ENCODE measurements at places on chromosomes 11 and 22. TPM values are rescaled to one million over a fixed set of nuclear protein-coding genes. Genes with fewer than 3 reads are reported as not detected.

GRCh38 chr11:31874631-31875191, 63.6 kb upstream of the PAX6 start:
- no peak overlapping the region for H3K4me3 ChIP-seq
- H3K27ac ChIP-seq, result no peak overlapping the region
- H3K36me3 ChIP-seq, result no peaks in the 10 kb centered on the region
- DNase-seq, result no peak
- H3K27me3 ChIP-seq, result no peaks in the 10 kb centered on the region

Gene ELMOD1
- not detected for total RNA-seq

- peak overlapping the region; percentile 54 for H3K27ac ChIP-seq
- H3K27me3 ChIP-seq, result no peaks in the 10 kb centered on the region
- no peak overlapping the region for H3K4me3 ChIP-seq
- H3K4me1 ChIP-seq, result peaks cover 3% of the 10 kb centered on the region
Measured at GRCh38 chr11:114321621-114322257, 25.5 kb downstream of the NNMT start.

GRCh38 chr22:49460592-49461281, 366.9 kb downstream of the BRD1 start:
- peaks cover 63% of the 10 kb centered on the region for H3K27me3 ChIP-seq
- H3K36me3 ChIP-seq, result no peaks in the 10 kb centered on the region
- H3K4me1 ChIP-seq, result no peaks in the 10 kb centered on the region
- no peak overlapping the region for H3K4me3 ChIP-seq

GRCh38 chr22:29062286-29062821, 723 bp upstream of the C22orf31 start:
- peak overlapping the region; percentile 6 for H3K27ac ChIP-seq
- H3K4me1 ChIP-seq, result no peaks in the 10 kb centered on the region
- DNase-seq, result peak; percentile 55
- no peaks in the 10 kb centered on the region for H3K36me3 ChIP-seq
- H3K27me3 ChIP-seq, result no peaks in the 10 kb centered on the region
- H3K4me3 ChIP-seq, result no peak overlapping the region

GRCh38 chr11:45178223-45178622, 31.8 kb downstream of the PRDM11 start:
- no peaks in the 10 kb centered on the region for H3K27me3 ChIP-seq
- H3K4me1 ChIP-seq, result no peaks in the 10 kb centered on the region
- DNase-seq, result no peak
- no peak overlapping the region for H3K27ac ChIP-seq
- no peak overlapping the region for H3K4me3 ChIP-seq

DNA sequence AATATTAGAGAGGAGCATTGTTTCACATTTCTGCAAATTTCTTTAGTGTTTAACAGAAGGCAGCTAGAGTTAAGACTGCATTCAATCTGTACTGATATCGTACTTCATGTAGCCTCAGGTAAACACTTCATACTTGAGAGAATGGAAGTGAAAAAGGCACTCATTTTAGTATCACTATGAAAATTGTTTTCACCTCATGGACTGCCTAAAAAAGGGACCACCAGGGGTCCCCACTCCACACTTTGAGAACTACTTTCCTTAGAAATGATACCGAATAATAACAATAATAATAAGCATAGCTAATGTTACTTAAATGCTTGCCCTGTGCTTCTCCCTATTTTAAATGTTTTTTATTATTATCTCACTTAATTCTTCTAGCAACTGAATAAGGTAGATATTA, 95.1 kb downstream of the BLID start:
- H3K27me3 ChIP-seq, result no peaks in the 10 kb centered on the region
- no peak for DNase-seq
- no peak overlapping the region for H3K4me3 ChIP-seq
- no peaks in the 10 kb centered on the region for H3K36me3 ChIP-seq
- H3K27ac ChIP-seq, result no peak overlapping the region

DNA sequence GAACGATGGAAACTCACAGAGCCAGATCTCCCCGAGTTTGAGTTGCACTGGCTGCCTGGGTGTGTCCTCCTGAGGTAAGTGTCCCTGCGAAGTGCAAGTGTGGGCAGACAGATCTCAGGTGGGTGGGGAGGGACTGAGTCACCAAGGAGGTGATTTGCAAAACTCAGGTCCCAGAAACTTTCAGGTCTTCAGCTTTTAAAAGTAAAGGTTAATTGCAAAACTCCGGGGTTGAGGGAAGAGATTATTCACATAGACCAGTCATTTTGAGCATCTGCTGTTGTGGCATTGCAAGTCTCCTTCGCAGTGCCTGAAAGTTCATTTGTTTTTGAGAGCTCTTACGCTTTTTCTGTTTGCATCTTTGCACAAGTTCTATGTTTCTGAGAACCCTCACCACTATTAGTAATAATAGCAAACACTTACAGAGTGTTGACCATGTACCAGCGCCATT, 7.1 kb downstream of the CD44 start:
- H3K4me1 ChIP-seq, result no peaks in the 10 kb centered on the region
- H3K27ac ChIP-seq, result peak overlapping the region; percentile 35
- H3K36me3 ChIP-seq, result no peaks in the 10 kb centered on the region
- H3K4me3 ChIP-seq, result no peak overlapping the region

DNA sequence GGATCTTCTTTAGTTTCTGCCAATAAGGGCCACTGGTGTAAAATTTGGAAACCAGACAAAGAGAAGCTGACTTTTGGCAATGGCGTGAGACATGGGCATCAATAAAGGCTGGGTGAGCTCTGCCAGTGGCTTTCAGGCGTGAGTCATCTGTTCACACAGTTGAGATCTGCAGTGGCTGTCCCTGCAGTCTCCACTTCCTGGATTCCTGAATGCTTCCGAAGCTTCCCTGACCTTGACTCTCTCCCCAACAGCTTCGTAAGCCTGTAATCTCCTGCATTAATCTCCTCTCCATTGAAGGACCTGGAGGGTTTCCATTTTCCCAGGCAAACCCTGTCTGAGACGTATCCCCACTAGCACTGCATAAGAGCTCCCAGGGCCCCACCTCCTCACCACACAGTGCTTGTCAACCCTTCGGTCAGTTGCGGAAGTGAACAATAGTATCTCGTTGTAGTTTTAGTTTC, 574.7 kb downstream of the TBC1D22A start:
- no peaks in the 10 kb centered on the region for H3K4me1 ChIP-seq
- no peaks in the 10 kb centered on the region for H3K36me3 ChIP-seq
- H3K4me3 ChIP-seq, result peak overlapping the region; percentile 10
- peaks cover 12% of the 10 kb centered on the region for H3K27me3 ChIP-seq
- no peak overlapping the region for H3K27ac ChIP-seq
- no peak for DNase-seq

Gene LDHAL6A
- not detected for total RNA-seq

DNA sequence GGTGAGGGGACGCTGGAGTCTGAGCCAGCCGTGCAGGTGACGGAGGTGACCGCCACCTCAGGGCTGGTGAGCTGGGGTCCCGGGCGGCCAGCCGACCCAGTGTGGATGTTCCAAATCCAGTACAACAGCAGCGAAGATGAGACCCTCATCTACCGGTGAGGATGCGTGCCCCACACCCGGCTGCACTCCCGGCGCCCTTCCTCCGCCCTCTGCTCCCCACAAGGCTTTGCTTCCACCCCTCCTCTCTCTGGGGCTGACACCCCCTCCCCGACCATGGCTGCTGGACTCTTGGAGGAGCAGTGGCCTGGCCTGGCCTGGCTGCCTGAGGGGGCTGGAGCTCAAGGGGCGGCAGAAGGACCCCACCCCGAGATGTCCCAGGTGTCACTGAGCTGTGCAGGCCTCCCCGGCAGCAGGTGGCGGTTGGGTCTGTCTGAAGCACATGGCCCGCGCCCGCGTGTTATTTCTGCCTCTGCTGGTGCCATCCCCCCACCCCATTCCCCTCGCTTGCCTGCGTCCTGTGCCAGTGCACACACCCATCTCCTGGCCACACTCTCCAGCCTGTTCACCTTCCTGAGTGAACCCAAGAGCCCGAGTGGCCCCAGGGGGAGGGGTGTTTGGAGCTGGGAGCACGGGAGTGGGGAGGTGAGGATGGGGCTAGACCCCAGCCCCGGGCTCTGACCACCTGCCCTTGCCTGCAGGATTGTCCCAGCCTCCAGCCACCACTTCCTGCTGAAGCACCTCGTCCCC, 2.2 kb downstream of the LRFN4 start:
- H3K4me1 ChIP-seq, result peaks cover 11% of the 10 kb centered on the region
- no peaks in the 10 kb centered on the region for H3K36me3 ChIP-seq
- no peak overlapping the region for H3K4me3 ChIP-seq
- no peak overlapping the region for H3K27ac ChIP-seq
- H3K27me3 ChIP-seq, result no peaks in the 10 kb centered on the region

Gene TREH
- not detected for total RNA-seq

GRCh38 chr11:45859661-45860140, 12.4 kb downstream of the CRY2 start:
- no peaks in the 10 kb centered on the region for H3K27me3 ChIP-seq
- H3K36me3 ChIP-seq, result peaks cover 10% of the 10 kb centered on the region
- H3K4me3 ChIP-seq, result peak overlapping the region; percentile 4
- peak overlapping the region; percentile 87 for H3K27ac ChIP-seq
- peaks cover 19% of the 10 kb centered on the region for H3K4me1 ChIP-seq
- DNase-seq, result peak; percentile 93

DNA sequence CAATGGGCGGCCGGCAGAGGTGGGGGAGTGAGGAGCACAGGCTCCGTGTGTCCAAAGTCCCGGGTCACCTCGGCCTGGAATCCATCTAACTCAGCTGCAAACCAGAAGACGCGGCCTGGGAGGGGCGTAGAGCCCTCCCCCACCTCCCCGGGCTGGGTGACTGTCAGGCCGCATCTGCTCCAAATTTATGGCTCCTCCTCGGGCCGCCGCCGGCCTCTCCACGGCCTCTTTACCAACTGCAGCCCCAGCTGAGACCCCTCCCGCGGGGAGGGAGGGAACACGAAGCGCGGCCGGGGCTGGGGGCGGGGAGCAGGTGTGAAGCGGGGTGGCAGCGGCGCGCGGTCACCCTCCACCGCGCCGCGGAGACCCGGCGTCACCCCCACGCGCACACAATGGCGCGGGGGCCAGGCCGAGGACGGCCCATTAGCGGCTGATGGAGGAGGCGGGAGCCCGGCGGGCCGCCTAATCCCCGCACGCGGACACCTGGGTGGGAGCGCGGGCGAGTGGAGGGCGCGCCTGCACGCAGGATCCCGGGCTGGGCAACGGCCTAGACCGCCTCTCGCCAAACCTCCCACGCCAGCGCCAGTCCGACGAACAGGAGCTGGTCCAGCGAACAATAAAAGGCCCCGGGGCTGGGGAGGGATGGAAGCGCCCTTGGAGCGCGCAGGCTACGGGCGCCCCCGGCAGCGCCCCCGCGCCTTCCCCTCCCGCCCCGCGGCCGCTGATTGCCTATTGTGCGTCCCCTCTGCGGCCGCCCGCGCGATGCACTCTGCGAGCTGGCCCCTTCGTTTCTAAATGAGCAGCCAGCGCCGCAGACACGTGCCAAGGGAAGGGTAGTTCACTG, 25.9 kb upstream of the ROBO3 start:
- H3K27me3 ChIP-seq, result peaks cover 66% of the 10 kb centered on the region
- H3K36me3 ChIP-seq, result no peaks in the 10 kb centered on the region
- no peak for DNase-seq
- H3K27ac ChIP-seq, result no peak overlapping the region
- H3K4me3 ChIP-seq, result peak overlapping the region; percentile 30

DNA sequence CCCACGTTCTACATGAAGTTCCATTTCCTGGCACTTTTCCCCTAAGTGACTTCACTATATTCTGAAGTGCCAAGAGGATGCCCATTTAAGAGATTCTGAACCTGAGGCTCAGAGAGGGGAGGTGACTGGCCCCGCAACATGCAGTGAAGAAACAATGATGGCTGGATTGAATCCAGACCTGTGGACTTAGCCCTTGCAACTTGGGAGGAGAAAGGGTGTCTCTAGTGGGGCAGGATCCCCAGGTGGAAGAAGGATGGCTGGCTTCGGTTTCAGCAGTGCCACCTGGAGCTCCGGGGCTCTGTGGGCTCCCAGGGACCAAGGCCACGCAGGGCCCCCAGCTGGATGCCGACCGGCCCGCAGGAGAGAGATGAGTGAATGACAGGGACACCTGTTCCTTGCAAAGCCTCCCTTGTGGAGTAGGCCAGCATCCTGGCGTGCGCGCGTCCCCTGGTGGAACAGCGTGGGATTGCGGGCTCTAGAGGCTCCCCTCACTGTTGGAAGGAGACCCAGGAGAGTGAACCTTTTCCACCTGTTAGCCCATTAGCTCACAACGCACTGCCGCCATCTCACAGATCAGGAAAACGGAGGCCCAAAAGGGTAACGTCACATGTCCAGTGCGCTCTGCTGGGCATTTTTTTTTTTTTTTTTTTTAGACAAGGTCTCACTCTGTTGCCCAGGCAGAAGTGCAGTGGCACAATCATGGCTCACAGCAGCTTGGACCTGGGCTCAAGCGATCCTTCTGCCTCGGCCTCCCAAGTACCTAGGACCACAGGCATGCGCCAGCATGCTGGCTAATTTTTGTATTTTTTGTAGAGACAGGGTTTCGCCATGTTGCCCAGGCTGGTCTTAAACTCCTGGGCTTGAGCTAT, 104.7 kb downstream of the KIAA1671 start:
- no peak overlapping the region for H3K4me3 ChIP-seq
- H3K27ac ChIP-seq, result no peak overlapping the region
- no peaks in the 10 kb centered on the region for H3K27me3 ChIP-seq
- no peaks in the 10 kb centered on the region for H3K36me3 ChIP-seq

- no peaks in the 10 kb centered on the region for H3K4me1 ChIP-seq
- no peaks in the 10 kb centered on the region for H3K36me3 ChIP-seq
- H3K27me3 ChIP-seq, result peaks cover 6% of the 10 kb centered on the region
- H3K27ac ChIP-seq, result no peak overlapping the region
- H3K4me3 ChIP-seq, result no peak overlapping the region
- DNase-seq, result no peak
Measured at GRCh38 chr11:15371533-15371932, 256.8 kb downstream of the INSC start.

DNA sequence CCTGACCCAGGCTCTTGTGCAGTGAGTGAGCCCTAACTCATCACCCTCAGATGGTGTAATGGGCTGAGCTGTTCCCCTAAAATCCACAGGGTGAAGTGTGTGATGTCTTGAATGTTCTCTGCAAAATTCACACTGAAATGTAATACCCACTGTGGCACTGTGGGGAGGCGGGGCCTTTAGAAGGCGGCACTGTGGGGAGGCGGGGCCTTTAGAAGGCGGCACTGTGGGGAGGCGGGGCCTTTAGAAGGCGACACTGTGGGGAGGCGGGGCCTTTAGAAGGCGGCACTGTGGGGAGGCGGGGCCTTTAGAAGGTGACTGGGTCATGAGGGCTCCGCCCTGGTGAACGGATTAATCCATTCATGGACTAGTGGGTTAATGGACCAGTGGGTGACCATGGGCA, 33.0 kb downstream of the CHID1 start:
- no peaks in the 10 kb centered on the region for H3K36me3 ChIP-seq
- H3K27ac ChIP-seq, result no peak overlapping the region
- no peak for DNase-seq
- no peaks in the 10 kb centered on the region for H3K4me1 ChIP-seq

GRCh38 chr11:119567688-119568582, 145.0 kb upstream of the THY1 start:
- no peak overlapping the region for H3K27ac ChIP-seq
- no peaks in the 10 kb centered on the region for H3K36me3 ChIP-seq
- no peak overlapping the region for H3K4me3 ChIP-seq
- no peaks in the 10 kb centered on the region for H3K4me1 ChIP-seq
- H3K27me3 ChIP-seq, result no peaks in the 10 kb centered on the region

- H3K4me1 ChIP-seq, result no peaks in the 10 kb centered on the region
- H3K4me3 ChIP-seq, result no peak overlapping the region
- no peaks in the 10 kb centered on the region for H3K27me3 ChIP-seq
- H3K36me3 ChIP-seq, result no peaks in the 10 kb centered on the region
- peak overlapping the region; percentile 40 for H3K27ac ChIP-seq
Measured at GRCh38 chr11:86589204-86589603, 83.2 kb downstream of the ME3 start.
